ENCODE measurements at places on chromosomes 12 and 14.

GRCh38 chr12:109250523-109250922, 58.6 kb downstream of the FOXN4 start:
- DNase-seq: no peak

GRCh38 chr12:21350975-21351374, 16.3 kb upstream of the SLCO1A2 start:
- no peak for DNase-seq

DNA sequence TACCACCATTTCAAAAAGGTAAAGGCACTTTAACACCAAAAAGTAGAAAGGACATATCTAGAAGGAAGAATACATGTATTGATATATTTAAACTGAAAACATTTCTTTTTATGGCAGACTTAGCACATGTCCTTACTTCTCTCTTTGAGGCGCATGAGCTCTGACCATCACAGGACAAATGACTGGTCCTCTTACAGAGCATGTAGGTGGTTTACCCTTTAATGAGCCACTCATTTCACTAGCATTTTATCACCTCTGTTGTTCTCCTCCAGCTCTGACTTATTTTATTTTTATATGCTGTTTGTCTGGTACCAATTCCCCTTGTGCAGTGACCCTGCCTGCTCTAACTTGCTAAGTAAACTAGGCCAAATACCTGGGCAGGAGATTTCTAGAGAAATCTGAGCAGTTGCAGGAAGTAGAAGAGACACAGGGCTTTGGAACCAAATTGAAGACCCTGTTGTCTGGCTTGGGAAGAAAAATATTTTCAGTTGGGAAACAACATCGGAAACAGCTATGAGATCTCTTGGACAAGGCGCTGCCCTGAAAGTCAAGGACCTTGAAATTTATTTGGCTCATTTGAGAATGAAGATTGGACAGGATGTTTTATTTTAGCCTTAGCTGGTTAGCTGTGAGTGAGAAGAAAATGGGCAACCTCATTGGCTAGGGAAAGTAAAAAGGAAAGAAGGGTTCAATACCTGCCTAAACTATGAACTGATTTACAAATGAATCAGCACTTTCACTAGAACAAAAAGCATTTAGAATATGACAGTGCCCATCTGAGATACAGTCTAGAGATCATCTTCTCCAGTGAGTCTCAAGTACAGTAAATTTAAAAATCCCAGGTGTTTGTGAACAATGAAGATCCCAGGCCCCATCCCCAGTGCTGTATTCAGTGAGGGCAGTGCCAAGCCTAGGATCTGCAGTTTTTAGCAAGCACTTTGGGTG, 374.4 kb downstream of the ZFP36L1 start:
- DNase-seq: no peak

DNA sequence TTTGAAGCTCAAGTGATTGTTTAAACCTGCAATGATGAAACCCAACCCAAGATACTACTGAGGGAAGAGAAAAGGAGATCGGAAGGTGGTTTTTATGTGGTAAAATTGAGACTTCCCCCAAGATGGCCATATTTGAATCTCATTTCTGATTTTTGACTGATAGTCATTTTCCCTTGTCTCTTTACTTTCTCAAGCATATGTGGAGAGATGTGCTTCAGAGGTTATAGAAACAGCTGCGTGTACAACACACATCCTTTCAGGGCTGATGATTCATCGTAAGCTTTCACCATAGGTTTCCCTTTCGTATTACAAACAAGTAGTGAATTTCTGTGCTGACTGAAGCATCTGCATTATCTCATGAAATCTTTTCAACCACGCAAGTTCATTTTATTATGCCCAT, 276.2 kb downstream of the EMP1 start:
- DNase-seq: peak; percentile 33

GRCh38 chr14:96177766-96178375, 26.8 kb upstream of the BDKRB2 start:
- no peak for DNase-seq

GRCh38 chr14:76456200-76456599, 80.3 kb downstream of the ESRRB start:
- peak; percentile 61 for DNase-seq

- DNase-seq: no peak
These were observed 49.1 kb downstream of the B4GALNT3 start for GRCh38 chr12:508795-509194.

- no peak for DNase-seq
These were observed 55.4 kb upstream of the MED13L start for GRCh38 chr12:116332705-116333380.

- DNase-seq: no peak
These were observed 12.5 kb downstream of the FGF6 start for GRCh38 chr12:4432878-4433744.

GRCh38 chr12:68971404-68971803, 38.4 kb upstream of the CPM start:
- no peak for DNase-seq

DNA sequence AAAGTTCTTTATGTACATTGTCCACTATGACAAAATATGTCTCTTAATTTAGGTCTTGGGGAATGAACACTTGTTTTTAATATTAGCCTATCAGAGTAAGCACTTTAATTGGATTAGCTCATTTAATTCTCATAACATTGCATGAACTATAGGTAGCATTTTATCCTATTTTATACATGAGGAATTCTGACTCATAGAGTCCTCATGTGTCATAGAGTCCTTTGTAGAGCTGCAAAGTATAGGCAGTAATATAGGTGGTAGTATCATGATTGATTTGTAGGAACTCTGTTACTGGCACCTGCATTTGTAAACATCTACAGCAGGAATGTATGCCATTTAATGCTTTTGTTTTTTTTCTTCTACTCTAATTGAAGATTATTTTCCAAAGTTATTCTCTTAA, 96.0 kb downstream of the GPHN start:
- DNase-seq: no peak

GRCh38 chr12:88113871-88114270, 28.0 kb downstream of the CEP290 start:
- DNase-seq: no peak

DNA sequence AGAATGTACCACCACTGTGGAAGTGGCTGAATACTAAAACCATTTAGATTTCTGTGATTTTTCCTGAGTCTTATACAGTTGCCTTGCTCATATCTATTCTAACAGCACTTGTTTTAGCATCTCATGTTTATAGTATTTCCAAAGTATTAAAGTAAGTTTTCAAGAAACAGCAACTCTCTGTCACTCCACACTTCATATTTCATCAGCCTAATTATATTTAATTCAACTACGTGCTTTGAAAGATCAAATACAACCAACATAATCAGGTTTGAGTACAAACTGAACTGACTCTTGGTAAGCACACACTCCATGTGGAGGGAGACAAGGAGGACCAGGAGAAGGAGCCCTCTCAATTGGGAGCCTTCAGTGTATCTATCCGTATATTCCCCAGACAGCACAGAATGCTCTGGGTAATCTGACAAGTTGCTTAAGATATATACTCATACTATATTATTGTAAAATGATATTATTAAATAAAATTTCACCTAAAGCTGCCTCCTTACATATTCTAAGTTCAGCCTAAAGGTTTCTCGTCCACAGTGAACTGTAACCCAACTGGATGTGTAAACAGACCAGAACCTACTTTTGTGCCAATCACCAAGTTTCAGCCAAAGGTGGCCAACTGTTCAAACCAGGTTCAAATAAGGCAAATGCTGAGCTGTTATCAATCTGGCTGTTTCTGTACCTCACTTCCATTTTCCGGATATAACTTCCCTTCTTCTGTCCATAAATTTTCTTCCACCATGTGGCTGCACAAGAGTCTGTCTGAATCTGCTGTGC, 105.0 kb upstream of the RASSF8 start:
- no peak for DNase-seq

DNA sequence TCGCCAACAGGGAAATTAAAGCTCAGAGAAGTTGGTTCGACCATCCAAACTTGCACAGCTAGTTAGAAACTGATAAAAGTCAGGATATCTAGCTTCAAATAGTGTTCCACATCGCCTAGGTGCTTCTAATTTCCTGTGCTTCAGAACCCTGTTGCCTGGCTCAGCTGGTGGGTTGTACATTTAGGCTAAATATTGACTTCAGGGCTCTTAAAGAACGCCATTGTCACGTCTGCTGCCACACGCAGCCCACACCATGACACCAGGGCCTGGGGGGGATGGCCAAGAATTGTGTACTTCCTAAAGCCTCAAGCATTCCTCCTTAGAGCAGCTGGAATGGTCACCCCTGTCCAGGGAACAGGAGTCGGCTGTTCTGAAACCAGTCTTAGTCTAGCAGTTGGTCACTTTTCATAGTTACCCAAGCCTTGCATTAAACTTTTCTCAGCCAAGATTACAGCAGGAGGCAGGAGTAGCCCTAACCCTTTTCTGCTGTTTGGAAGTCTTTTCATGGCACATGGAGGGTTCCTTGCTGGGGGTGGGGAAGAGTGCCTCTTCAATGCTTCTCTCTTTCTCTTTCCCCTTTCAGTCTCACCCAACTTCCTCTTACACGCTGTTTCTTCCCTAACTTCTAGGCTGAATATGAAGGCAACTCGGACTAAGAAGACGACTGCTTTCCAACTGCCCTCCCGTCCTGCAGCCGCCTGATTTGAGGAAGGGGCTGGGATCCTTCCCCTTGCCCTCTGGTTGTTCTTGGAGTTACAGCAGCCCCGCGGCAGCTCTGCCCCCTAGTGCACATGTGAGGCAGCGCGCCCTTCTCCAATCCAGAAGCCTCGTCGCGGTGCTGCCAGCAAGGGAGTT, 17.1 kb downstream of the FOS start:
- DNase-seq: peak; percentile 51

All from GM12891 (cell line).